ENCODE measurements at places on chromosomes 6 and 20. TPM values are rescaled to one million over a fixed set of nuclear protein-coding genes. Genes with fewer than 3 reads are reported as not detected.

- DNase-seq, result no peak
- no peaks in the 10 kb centered on the region for H3K4me1 ChIP-seq
- no peaks in the 10 kb centered on the region for H3K27me3 ChIP-seq
- H3K4me3 ChIP-seq, result no peak overlapping the region
- no peaks in the 10 kb centered on the region for H3K36me3 ChIP-seq
- H3K27ac ChIP-seq, result no peak overlapping the region
These were observed 45.1 kb downstream of the OGFRL1 start for GRCh38 chr6:71333697-71334096.

GRCh38 chr6:116682334-116682712, 1.3 kb downstream of the KPNA5 start:
- H3K27me3 ChIP-seq, result no peaks in the 10 kb centered on the region
- H3K4me3 ChIP-seq, result peak overlapping the region; percentile 78
- no peaks in the 10 kb centered on the region for H3K4me1 ChIP-seq

RFX6 gene
- polyA plus RNA-seq, result 20.8 TPM

GRCh38 chr6:12081771-12082170, 69.7 kb downstream of the HIVEP1 start:
- no peaks in the 10 kb centered on the region for H3K4me1 ChIP-seq
- DNase-seq, result no peak
- no peak overlapping the region for H3K27ac ChIP-seq
- H3K4me3 ChIP-seq, result no peak overlapping the region

- H3K27me3 ChIP-seq, result no peaks in the 10 kb centered on the region
- peaks cover 69% of the 10 kb centered on the region for H3K4me1 ChIP-seq
- H3K36me3 ChIP-seq, result no peaks in the 10 kb centered on the region
- H3K27ac ChIP-seq, result peak overlapping the region; percentile 95
- DNase-seq, result no peak
These were observed 681 bp downstream of the DIDO1 start for GRCh38 chr20:62925420-62926228.

ALDH5A1 gene
- polyA plus RNA-seq, result 2.1 TPM

- H3K4me1 ChIP-seq, result no peaks in the 10 kb centered on the region
- no peak overlapping the region for H3K27ac ChIP-seq
- H3K27me3 ChIP-seq, result no peaks in the 10 kb centered on the region
- no peak for DNase-seq
These were observed 10.1 kb upstream of the PRL start for GRCh38 chr6:22306741-22307466.

DNA sequence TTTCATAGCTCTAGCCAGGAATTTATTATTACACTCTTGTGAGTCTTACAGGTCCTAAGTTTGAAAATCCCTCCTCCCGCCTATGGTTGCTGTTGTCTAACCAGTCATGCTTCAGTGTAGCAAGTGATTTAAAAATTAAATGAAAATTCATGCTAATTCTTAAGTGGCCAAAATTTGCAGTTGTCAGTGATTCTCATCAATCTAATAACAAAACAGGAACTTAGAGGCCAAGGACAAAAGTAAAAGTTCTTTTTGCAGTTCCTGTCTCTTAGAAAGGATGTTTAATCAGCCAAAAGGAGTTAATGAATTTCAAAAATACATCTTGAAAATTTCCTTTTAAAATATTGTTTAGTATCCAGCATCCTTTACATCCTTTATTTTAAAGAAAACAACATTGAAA, 36.3 kb downstream of the VTA1 start:
- H3K27ac ChIP-seq, result no peak overlapping the region
- H3K36me3 ChIP-seq, result no peaks in the 10 kb centered on the region
- H3K4me3 ChIP-seq, result no peak overlapping the region
- no peaks in the 10 kb centered on the region for H3K4me1 ChIP-seq
- no peaks in the 10 kb centered on the region for H3K27me3 ChIP-seq

VSX1 gene
- polyA plus RNA-seq, result 0.08 TPM

DNA sequence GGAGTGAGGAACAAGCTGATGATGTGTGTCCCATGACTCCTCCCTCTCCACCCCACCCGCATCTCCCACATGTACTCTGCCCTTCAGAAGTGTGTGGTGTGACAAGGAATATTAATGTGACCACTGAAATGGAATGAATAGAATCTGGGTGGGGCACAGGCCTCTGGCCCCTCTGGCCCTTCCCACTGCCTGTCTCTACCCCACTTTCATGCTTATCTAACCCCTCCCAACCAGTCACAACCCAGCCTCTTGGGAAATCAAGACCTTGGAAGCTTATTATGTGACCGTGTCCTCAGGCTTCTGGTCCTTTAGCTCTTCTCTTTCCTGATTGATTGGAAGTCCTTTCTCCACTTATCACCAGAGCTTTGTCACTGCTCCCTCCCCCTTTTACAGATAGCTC, 312.2 kb upstream of the SOX4 start:
- no peaks in the 10 kb centered on the region for H3K4me1 ChIP-seq
- no peaks in the 10 kb centered on the region for H3K27me3 ChIP-seq
- H3K36me3 ChIP-seq, result no peaks in the 10 kb centered on the region
- H3K27ac ChIP-seq, result no peak overlapping the region
- no peak overlapping the region for H3K4me3 ChIP-seq

DNA sequence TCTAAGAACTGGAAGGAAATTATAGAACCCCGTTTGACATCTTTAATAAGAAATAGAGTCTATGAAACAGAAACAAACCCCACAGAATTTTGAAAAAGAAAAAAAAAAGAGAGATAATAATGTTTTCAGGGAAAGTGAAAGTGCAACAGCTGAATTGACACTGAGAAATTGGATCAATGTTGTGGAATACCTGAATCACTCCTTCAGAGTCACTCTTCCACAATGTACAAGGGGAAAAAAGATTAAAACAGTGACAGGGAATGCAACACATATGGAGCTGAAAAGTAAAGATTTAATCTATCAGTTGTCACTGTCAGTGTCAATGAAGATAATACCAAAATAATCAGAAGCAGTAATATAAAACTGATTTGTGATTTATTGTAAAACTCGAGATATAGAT, 520.8 kb upstream of the HS3ST5 start:
- no peaks in the 10 kb centered on the region for H3K27me3 ChIP-seq
- no peak for DNase-seq
- H3K4me3 ChIP-seq, result no peak overlapping the region
- H3K4me1 ChIP-seq, result no peaks in the 10 kb centered on the region
- no peak overlapping the region for H3K27ac ChIP-seq

GRCh38 chr20:63032026-63032800, 25.4 kb upstream of the BHLHE23 start:
- H3K4me3 ChIP-seq, result no peak overlapping the region
- H3K36me3 ChIP-seq, result no peaks in the 10 kb centered on the region
- peaks cover 30% of the 10 kb centered on the region for H3K27me3 ChIP-seq
- H3K27ac ChIP-seq, result no peak overlapping the region

- H3K27ac ChIP-seq, result no peak overlapping the region
- no peaks in the 10 kb centered on the region for H3K4me1 ChIP-seq
- H3K27me3 ChIP-seq, result no peaks in the 10 kb centered on the region
These were observed 764.9 kb upstream of the MMS22L start for GRCh38 chr6:98047871-98048270.

DNA sequence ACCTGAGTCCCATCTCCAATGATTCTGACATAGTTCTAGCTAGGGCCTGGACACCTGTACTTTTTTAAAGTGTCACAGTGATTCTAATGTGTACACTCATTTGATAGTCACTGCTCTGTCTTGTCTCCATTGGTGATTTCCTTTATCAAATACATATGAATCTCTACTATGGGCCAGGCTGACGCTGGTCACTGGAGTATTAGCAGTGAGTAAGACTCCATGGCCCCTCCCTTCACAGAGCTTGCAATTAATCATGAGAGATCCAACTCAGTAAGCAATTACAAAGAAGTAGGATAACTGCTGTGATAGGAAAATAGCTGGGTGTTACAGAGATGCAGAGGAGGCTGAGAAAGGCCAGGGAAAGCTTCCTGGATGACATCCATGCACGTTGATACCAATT, 19.3 kb upstream of the SASH1 start:
- no peaks in the 10 kb centered on the region for H3K36me3 ChIP-seq
- no peaks in the 10 kb centered on the region for H3K4me1 ChIP-seq
- no peaks in the 10 kb centered on the region for H3K27me3 ChIP-seq
- H3K27ac ChIP-seq, result no peak overlapping the region
- no peak for DNase-seq

DNA sequence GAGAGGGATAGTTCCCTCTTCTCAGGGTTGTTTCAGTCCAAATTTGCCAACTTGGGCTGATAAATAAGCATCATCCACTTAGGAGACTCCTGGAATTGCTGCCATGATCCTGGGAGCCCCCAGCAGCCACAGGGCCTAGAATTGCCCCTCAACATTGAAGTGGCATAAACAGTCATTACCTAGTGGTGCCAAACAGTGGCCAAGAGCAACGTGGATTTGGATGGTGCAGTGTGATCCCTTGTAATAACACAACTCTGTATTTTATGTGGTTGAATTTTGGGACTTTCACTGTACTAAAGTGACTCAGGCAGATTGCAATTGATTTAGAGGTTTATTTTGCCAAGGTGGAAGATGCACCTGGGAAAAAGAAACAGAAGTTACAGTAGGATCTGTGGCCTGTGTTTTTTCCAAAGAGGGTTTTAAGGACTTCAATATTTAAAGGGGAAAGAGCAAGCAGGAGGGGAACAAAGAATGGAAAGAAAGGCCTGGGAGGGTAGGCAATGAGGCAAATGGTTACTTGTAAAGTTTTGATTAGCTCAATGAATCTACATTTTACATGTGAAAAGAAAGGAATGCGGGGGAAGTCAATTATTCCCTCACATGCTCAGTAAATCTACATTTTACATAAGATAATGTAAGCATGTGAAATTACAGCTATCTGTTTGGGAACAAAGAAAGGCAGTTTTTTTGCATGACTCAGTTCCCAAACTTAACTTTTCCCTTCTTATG, 168.0 kb upstream of the NOX3 start:
- no peak for DNase-seq
- no peaks in the 10 kb centered on the region for H3K27me3 ChIP-seq
- no peak overlapping the region for H3K4me3 ChIP-seq
- no peaks in the 10 kb centered on the region for H3K4me1 ChIP-seq

DNA sequence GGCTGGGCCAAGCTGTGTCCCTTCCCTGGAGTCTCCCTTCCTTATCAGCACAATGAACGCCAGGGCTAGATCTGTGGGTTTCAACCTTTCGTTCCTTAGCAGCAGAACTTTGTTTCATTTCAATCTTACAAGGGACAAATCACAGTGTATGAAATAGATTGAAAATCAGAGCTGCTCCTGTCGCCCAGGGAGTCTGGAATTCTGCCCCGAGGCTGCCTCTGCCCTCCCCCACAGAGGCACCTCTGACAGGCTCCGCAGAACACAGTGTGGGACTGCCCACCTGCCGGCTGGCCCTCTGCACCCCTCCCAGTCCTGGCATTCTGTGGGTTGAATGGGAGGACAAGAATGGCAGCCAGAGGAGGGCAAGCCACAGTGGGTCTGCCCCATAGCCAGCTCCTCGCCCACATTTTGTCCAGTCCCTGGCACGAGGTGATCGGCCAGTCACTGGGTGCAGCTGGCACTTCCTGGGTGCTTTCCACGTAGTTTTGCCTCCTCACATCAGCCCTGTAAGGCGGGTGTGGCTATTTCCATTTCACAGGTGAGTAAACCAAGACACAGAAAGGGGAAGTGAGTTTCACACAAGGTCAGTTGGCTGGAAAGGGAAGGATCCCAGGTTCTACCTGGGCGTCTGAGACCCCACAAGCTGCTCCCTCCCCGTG, 26.1 kb downstream of the MANBAL start:
- H3K4me3 ChIP-seq, result no peak overlapping the region
- no peaks in the 10 kb centered on the region for H3K4me1 ChIP-seq
- H3K36me3 ChIP-seq, result no peaks in the 10 kb centered on the region
- H3K27ac ChIP-seq, result peak overlapping the region; percentile 15
- DNase-seq, result no peak

- H3K36me3 ChIP-seq, result no peaks in the 10 kb centered on the region
- H3K27me3 ChIP-seq, result no peaks in the 10 kb centered on the region
- H3K27ac ChIP-seq, result no peak overlapping the region
- DNase-seq, result no peak
- H3K4me3 ChIP-seq, result no peak overlapping the region
- H3K4me1 ChIP-seq, result no peaks in the 10 kb centered on the region
These were observed 211.1 kb downstream of the SOD2 start for GRCh38 chr6:159481897-159482296.

- peaks cover 4% of the 10 kb centered on the region for H3K4me1 ChIP-seq
- H3K27ac ChIP-seq, result peak within 1 kb of the TSS; percentile 84
- no peaks in the 10 kb centered on the region for H3K36me3 ChIP-seq
- DNase-seq, result peak; percentile 92
These were observed at the start of gene DCDC2 for GRCh38 chr6:24357336-24358218. Gene DCDC2, minus strand, starts transcription at chr6:24358059. Its CDS starts 309 bp downstream, at chr6:24357750.

GRCh38 chr20:6583134-6583738, 184.2 kb upstream of the BMP2 start:
- H3K36me3 ChIP-seq, result no peaks in the 10 kb centered on the region
- H3K27me3 ChIP-seq, result no peaks in the 10 kb centered on the region
- DNase-seq, result no peak
- H3K4me1 ChIP-seq, result no peaks in the 10 kb centered on the region

- no peaks in the 10 kb centered on the region for H3K36me3 ChIP-seq
- H3K4me1 ChIP-seq, result peaks cover 25% of the 10 kb centered on the region
- H3K4me3 ChIP-seq, result no peak overlapping the region
- H3K27ac ChIP-seq, result no peak overlapping the region
These were observed 1.0 kb upstream of the STMND1 start for GRCh38 chr6:17100806-17101205.

DNA sequence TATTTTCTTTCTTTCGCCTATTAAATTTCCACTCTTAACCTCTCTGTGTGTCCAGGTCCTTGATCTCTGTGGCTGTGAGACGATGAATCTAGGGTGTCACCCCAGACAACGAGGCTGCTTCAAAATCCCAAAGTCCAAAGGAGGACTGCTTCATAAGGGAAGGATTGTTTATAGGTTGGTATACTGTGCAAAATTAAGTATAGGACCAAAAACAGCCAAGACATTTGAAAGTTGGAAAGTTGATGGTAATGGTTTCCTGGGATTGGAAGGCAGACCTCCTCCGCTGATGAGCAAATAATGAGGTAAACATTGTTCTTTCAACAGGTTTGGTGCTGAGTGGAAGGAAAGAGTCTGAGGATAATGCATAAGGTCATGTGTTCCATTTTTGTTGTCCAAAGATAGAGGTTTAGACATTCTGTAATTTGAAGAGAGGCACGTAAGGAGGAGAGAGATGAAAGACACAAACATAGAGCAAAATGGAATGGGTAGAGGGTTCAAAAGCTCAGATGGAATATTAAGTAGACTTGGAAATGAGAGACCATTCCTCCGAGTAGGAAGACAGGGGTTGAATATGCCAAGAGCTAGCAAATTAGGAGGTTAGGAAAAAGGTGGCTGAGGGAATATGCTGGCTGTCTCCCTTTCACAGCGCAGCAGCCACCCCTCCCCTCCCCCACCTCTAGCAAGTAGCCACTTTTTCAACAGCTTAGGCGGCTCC, 24.8 kb downstream of the ZNF311 start:
- H3K27me3 ChIP-seq, result peaks cover 3% of the 10 kb centered on the region
- no peaks in the 10 kb centered on the region for H3K4me1 ChIP-seq
- DNase-seq, result no peak
- H3K36me3 ChIP-seq, result no peaks in the 10 kb centered on the region
- H3K27ac ChIP-seq, result peak overlapping the region; percentile 68

KCNK5 gene
- 20.5 TPM for polyA plus RNA-seq
